ENCODE measurements at places on chromosomes 1 and 21.

DNA sequence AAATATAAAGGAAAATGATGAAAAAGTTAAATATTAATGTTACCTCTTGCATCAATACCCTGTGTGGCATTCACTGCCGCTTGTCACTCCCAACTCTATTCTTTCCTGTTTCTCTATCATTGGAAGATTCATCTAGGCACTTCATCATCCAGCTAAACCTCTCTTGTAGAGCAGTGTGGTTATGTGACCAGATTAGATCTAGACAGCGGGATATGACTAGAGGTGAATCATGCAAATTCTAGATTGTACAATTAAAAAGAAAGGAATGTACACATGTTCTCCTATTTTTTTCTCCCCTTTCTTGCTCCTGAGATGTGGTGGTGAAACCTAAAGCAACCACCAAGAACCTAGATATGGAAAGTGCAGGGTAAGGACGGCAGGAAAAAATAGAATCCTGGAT, 174.1 kb downstream of the LBR start:
- DNase-seq: no peak

- no peak for DNase-seq
Measured at GRCh38 chr1:235404190-235404589, 37.0 kb downstream of the TBCE start.

- DNase-seq: no peak
Measured at GRCh38 chr1:59432531-59433439, 135.9 kb downstream of the FGGY start.

DNA sequence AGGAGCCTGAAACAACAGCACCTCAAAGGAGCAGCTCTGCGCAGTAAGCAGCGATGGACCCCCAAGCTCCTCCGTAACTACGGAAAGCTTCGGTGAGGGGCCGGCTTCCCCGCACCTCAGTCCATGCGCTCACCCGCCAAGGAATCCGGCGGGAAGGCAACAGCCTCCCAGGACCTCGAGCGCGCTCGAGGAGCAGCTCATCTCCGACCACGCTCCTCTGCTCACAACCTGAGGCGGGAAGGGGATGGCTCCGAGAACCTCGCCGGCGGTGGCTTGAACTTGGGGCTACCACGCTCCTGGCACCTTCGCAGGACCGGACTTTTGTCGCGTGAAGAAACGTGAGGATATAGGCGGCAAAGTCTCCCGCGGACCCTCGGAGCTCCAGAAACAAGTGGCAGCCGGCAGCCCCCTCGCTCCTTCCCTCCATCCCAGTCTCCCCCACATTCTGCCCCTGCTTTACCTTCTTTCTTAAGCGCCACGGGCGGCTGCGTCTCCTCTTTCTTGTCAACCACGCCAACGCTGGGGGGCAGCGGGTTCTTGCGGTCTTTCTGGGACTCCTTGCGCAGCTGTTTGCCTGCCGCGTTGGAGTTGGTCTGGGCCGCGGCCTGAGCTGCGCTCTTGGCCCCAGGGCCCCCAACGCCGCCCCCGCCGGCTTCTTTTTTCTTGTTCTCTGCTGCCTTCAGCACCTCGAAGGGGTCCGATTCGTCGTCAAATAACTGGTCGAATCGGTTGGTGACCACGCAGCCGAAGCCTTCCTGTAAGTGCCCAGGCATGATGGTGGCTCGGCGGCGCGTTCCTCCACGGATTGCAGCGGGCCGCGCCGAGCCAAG, 459 bp downstream of the SERBP1 start:
- no peak for DNase-seq

DNA sequence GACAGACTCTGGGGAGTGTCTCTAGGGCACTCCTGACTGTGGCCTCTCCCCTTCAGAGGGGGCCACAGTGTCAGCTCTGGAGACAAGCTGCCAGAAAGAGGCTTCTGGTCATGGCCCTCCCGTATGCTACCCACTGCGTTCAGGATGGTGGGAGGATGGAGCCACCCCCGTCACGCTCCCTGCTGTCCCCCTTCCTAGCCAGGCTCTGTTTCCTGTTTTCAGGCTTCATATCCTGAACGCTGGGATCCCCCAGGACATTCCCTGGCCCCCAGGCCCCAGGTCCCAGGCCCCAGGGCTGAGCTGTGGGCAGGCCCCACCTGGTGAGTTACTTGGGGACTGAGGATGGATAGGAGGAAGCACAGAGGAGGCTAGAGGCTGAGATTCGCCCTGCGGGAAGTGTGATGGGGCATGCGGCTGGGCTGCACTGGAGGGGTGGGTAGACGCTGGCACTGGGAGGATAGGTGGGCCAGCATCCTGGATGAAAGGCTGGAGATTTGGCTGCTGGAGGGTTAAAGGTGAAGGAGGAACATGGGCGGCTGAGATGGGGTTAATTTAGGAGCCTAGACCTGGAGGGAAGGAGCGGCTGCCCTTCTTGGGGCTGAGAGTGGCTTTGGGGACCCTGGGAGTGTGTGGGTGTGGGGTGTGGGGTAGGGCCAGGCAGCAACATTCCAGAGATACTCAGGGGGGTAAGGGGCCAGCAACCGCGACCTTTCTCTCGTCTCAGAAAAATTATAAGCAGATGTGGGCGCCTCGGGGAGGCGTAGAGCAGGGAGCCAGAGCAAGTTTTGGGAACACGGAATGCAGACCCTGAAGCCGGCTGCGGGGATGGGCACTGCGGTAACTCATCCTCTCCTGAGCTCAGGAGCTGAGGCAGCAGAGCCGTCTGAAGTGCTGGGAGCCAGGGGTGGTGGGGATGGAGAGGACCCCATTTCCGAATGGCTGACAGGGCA, 8.7 kb downstream of the PEAR1 start:
- no peak for DNase-seq

- no peak for DNase-seq
Measured at GRCh38 chr21:41777951-41778815, 11.3 kb upstream of the RIPK4 start.

DNA sequence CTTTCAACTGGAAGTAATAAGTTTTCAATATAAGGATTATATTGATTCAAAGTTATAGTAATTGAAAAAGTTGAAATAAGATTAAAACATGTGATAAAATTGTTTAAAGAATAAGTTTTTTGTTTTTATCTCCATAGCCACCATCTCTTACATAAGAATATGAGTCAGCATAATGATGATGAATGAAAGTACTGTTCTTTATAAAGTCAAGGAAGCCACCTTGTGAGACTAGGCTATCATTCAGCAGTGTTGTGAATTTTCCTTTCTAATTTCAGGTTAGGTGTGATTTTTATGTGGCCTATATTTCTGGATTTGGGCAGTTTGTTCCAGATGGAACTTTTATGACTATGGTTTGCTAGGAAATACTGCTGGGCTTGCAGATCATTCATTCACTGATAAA, 22.4 kb upstream of the ASB17 start:
- no peak for DNase-seq

DNA sequence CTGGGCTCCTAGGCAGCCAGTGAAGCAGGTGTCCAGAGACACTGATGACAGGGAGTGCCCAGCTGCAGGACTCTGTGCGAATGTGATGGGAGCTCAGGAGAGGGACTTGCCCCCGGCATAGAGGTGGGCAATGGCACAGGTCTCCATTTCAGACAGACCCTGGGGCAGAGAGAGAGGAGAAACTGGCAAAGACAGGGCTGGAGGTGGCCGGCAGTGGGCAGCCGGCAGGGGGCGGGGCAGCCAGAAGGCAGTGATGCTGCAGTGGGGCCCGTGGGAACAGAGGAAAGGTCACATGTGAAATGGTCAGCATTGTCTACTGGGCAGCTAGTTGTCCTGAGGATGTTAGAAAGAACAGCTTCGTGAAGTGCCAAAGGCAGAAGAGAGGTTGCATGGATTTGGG, 112.6 kb downstream of the HUNK start:
- DNase-seq: no peak

- DNase-seq: no peak
Measured at GRCh38 chr21:37060296-37060695, 12.6 kb downstream of the PIGP start.
